ENCODE measurements at places on chromosomes 1 and 21. TPM values are rescaled to one million over a fixed set of nuclear protein-coding genes. Genes with fewer than 3 reads are reported as not detected.

The NR1I3 gene
- not detected for total RNA-seq

The TFF3 gene
- total RNA-seq, result not detected

The NECTIN4 gene
- 0.32 TPM for total RNA-seq

The FAM43B gene
- under 0.01 TPM for total RNA-seq

The ERG gene
- not detected for total RNA-seq

The USH2A gene
- total RNA-seq, result under 0.01 TPM

The RGS16 gene
- total RNA-seq, result 1.3 TPM

The NBPF20 gene
- 2.6 TPM for total RNA-seq

The TNNT2 gene
- 3.5 TPM for total RNA-seq

The CCDC30 gene
- total RNA-seq, result 0.97 TPM

The FMN2 gene
- 35.0 TPM for total RNA-seq

The ADAM30 gene
- total RNA-seq, result under 0.01 TPM

The SLC1A7 gene
- total RNA-seq, result under 0.01 TPM

The TBX19 gene
- total RNA-seq, result 0.86 TPM

The AGT gene
- 0.32 TPM for total RNA-seq

The CD1E gene
- total RNA-seq, result not detected

The HPCAL4 gene
- not detected for total RNA-seq

The ADORA3 gene
- total RNA-seq, result not detected

The PDXK gene
- total RNA-seq, result 88.3 TPM

The NHLH1 gene
- total RNA-seq, result not detected

The RAB3B gene
- 77.3 TPM for total RNA-seq

The CCDC185 gene
- total RNA-seq, result not detected

The FMOD gene
- 0.86 TPM for total RNA-seq

The LCE2C gene
- not detected for total RNA-seq

The GCSAML gene
- total RNA-seq, result not detected

The RGS4 gene
- total RNA-seq, result 78.0 TPM

The CTSS gene
- 4.7 TPM for total RNA-seq

The CFHR3 gene
- not detected for total RNA-seq

The KCNE1 gene
- under 0.01 TPM for total RNA-seq

The FLG2 gene
- total RNA-seq, result not detected

The SCP2 gene
- 170 TPM for total RNA-seq

The HSF2BP gene
- total RNA-seq, result 2.6 TPM

The ALX3 gene
- not detected for total RNA-seq

The KCNH1 gene
- 14.2 TPM for total RNA-seq

The MIS18A gene
- 13.0 TPM for total RNA-seq

The GPR153 gene
- 5.2 TPM for total RNA-seq

The ZNF697 gene
- total RNA-seq, result 13.2 TPM

The PKN2 gene
- total RNA-seq, result 56.1 TPM

The MTARC2 gene
- total RNA-seq, result 4.2 TPM

The KRTAP19-3 gene
- total RNA-seq, result not detected

The KRTAP22-1 gene
- total RNA-seq, result not detected

The LRRC38 gene
- total RNA-seq, result not detected

The TEDDM1 gene
- total RNA-seq, result not detected

The RYR2 gene
- total RNA-seq, result not detected

The TMOD4 gene
- total RNA-seq, result not detected

The NPL gene
- total RNA-seq, result 3.5 TPM

The CRNN gene
- not detected for total RNA-seq

The PDPN gene
- 28.7 TPM for total RNA-seq

The DNAJC6 gene
- 12.2 TPM for total RNA-seq

The ZMYND12 gene
- 0.32 TPM for total RNA-seq

The MKNK1 gene
- total RNA-seq, result 14.7 TPM

The NID1 gene
- total RNA-seq, result 211 TPM

The RGS13 gene
- total RNA-seq, result not detected
